ENCODE measurements at places on chromosomes 12 and 14. TPM values are rescaled to one million over a fixed set of nuclear protein-coding genes. Genes with fewer than 3 reads are reported as not detected.

GRCh38 chr12:55017416-55017925, 2.3 kb upstream of the NEUROD4 start:
- no peak for DNase-seq

- DNase-seq: no peak
These were observed 102.0 kb downstream of the TMEM30B start for GRCh38 chr14:61179061-61179690.

DNA sequence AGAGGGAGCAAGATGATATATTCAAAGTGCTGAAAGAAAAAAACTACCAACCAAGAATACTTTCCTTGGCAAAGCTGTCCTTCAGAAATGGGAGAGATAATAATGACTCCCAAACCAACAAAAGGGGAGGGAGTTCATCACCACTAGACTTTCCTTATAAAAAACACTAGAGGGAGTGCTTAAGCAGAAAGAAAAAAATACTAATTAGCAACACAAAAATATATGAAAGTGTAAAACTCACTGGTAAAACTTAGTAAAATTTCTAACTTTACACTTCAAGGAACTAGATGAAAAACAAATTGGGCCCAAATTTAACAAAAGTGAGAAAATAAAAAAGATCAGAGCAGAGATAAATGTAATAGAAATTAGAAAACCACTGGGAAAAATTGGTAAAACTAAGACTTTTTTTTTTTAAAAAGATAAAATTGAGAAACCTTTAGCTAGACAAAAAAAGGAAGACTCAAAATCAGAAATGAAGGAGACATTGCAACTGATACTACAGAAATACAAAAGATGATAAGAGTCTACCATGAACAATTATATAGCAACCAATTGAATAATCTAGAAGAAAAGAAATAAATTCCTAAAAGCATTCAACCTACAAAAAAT, 60.4 kb upstream of the FAR2 start:
- no peak for DNase-seq

DNA sequence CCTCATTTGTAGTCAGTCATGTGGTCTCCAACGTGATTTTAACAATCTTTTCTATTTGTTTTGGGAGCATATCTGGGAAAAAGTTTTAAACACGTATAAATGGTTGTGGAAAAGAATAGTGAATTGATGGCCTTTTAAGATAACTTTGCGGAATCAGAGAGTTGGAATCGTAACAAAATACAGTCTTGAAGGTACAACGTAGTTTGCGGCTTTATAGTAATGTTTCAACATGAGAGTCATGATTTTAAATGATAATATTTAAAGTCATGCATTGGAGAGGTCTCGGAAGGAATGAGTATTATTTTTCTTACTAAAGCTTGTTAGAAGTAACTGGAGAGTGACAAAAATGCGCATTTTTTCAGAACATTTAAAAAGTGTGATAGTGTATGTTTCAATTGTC, 1.6 kb downstream of the AEBP2 start:
- no peak for DNase-seq

GRCh38 chr14:95664546-95664945, 21.7 kb upstream of the TCL1B start:
- no peak for DNase-seq

GRCh38 chr12:113271853-113272561, 50.7 kb downstream of the TPCN1 start:
- no peak for DNase-seq

DNA sequence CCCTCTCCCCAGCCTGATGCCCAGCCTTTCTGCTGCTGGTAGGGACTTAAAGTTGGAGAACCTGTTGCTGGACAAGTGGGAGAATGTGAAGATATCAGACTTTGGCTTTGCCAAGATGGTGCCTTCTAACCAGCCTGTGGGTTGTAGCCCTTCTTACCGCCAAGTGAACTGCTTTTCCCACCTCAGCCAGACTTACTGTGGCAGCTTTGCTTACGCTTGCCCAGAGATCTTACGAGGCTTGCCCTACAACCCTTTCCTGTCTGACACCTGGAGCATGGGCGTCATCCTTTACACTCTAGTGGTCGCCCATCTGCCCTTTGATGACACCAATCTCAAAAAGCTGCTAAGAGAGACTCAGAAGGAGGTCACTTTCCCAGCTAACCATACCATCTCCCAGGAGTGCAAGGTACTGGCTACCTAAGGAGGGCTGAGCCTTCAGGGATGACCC, 1.6 kb downstream of the TSSK4 start:
- DNase-seq: no peak

DNA sequence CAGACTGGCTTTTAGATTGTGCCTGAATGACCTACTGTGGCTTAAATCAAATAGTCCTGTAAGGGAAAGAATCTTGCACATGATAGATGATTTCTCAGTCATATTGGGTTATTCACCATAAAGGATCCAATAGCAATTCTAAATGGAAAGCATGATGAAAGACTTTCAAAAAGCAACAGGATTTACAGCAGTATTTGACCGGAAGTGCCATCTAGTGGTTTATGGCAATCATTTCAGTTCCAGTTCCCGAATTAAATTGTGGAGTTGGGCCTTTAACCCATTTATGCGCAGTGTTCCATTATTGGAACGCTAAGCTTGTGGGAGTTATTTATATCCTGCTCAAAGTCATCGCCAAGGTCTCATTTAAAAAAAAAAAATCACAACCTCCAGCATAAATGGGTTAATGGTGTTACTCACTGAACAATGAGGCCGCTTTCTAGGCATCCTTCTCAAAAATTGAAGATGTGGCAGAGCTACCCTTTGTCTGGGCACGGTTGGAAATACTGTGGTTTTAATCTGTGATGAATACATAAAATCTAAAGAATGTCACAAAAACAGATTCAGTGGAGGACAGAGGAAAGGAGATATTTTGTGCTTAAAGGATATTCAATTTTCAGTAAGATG, 60.8 kb upstream of the REP15 start:
- no peak for DNase-seq

DNA sequence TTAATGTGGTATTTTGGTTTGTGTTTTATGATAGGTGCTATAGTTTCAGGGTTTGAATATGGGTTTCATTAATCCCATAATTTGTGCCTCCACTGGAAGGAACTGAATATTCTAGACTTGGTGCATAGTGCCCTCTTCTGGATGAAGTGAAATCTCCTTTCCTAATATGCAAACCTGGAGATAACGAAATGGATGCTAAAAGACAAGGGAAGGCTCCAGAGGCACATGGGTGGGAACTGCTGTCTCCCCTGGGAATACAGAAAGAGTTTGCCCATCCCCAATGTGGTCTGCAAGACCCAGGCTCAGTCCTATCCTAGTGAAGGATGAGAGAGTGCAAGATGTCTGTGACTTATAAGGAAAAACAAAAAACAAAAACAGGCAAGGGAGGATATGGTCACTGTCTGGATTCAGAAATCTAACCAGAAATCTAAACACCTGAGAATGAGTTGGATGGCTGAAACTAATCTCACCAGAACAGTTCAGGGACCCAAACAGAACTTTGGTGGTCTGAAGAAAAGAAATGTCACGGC, 142.3 kb upstream of the TMPO start:
- peak; percentile 8 for DNase-seq

GRCh38 chr14:93893661-93894261, 33.4 kb upstream of the FAM181A start:
- no peak for DNase-seq

MYF5 gene
- total RNA-seq: not detected

KRT73 gene
- total RNA-seq: not detected

CRACR2A gene
- 19.5 TPM for total RNA-seq

OR6C75 gene
- total RNA-seq: not detected

E2F7 gene
- 10.2 TPM for total RNA-seq

VWF gene
- 535 TPM for total RNA-seq

CD27 gene
- total RNA-seq: not detected

AKAP3 gene
- 0.79 TPM for total RNA-seq

RIPK3 gene
- total RNA-seq: 3.9 TPM

Measured in pulmonary artery endothelial cell (primary cell).